ENCODE measurements at places on chromosomes 5 and 9.

- no peak for DNase-seq
Measured at GRCh38 chr5:124310453-124310852, 436.0 kb downstream of the ZNF608 start.

DNA sequence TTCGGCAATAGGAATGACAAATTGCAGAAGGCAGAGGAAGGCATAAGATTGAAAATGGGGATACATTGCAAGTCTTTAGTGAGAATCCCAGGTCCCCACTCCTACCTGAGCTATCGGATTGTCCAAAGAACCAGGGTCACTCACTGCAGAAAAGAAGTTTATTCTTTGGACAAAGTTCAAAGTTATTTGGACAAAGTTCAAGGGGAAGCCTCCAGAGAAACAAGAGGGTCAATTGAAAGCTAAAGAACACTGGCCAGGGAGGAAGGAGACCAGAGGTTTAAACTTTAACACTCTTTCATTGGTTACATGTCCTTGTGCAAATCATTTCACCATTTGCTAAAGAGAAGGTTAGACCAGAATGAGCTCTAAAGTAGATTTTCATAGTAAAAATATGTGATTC is 5.2 kb upstream of the UHRF2 start:
- no peak for DNase-seq

DNA sequence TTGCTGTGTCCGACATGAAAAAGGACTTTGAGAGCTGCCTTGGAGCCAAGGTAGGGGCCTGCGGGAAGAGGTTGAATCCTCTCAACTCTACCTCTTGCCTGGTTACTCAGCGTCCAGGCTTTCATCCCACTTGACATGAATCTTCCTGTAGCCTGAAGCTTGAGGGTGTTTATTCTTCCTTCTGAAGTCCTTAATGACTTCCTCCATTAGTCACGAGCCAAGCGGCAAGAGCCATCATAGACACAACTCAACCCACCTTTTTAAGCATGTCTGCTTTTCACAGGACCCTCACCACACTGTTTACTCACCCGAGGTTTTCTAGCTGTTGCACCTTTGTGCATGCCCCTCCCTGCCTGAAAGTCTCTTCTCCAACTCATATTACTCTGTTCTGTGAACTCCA is 40.2 kb downstream of the ACO1 start:
- no peak for DNase-seq

DNA sequence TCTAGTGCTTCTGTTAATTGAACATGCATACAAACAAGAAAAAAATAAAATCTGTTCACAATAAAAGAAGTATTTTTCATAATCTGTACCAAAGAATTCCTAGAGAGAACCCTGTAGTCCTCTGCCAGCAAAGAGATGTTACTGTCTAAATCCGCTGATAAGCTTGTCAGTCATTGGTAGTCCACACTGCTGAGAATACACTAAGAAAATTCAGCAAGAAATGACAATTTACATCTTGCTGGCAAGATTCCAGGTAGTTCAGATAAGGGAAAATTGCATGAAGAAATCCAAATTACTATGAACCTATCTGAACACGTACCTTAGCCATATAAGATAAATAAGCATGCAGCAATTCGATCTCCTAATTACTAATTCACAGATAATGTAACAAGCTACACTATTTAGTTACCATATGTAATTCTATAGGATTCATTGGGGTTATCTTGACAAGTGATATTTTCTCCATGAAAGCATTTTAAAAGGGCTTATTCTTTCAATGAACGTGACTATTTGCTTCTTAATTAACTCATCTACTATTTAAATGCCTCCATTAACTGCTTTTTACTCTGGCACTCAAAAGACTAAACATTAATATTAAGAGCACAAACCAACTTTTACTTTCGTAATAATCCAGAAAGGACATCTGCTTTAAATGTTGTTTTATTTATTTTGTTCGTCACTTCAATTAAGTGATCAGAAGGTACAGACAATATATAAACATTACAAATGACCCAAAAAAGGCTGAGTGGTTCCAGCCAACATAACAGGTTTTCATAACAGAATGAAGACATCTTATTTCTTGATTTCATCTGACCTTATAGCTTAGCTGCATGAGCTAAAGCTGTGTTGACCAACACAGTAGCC is 9.7 kb downstream of the MPDZ start:
- no peak for DNase-seq

DNA sequence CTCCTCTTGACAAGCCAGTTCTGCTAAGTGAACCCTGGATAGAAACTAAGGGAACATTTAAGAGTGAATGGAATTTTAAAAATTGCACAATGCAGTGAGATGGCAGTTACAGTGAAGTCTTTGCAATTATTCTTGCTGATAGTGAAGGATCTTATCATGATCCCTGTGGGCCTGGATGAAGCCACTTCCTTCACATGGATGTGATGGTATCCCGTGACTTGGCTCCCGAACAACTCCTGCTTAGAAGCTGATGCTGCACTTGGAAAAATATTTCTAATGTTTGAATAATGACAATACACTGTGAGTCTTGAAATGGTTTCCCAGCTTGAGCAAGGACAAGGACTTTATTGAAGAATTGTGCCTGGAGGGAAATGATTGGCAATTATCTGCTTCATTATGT is 49.2 kb upstream of the NTRK2 start:
- DNase-seq = no peak
